ENCODE measurements at places on chromosomes 12 and 14.
A peak's percentile ranks its signal among the peaks of the same experiment; 100 is the strongest.

DNA sequence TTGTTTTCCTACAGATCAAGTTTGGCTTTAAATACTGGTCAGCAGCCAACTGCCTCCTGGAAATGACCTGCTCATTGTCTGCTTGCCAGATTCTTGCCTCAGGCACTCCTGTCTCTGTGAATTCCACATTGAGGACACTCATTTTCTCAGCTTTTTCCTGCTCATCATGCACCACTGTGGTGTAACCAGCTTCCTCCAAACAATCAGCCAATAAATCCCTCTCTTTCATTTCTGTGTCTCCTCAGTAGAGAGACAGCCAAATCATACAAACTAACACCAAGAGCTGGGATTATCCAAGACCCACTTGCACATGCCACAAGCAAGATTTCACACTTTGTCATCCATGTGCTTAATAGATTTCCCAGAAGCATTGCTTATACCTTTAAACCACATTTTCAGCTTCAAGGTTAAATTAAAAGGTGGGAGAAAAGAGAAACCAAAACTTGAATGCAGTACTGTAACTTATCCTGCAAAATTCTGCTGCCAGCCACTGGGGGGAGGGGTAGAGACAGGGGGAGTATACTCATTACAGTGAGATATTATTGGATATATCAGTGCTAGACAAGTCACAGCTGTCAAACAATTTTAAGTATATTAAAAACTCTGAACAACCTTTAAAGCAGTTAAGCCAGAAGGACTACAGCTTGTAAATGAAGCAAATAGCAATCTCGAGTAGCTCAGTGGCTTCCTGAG lies 105.0 kb downstream of the PPP2R5E start:
- DNase-seq: peak; percentile 87

- DNase-seq: peak; percentile 52
These were observed 55.6 kb downstream of the TSPAN9 start for GRCh38 chr12:3132636-3133404.

- DNase-seq: no peak
These were observed 139.9 kb downstream of the ADGRD1 start for GRCh38 chr12:131093604-131093955.

DNA sequence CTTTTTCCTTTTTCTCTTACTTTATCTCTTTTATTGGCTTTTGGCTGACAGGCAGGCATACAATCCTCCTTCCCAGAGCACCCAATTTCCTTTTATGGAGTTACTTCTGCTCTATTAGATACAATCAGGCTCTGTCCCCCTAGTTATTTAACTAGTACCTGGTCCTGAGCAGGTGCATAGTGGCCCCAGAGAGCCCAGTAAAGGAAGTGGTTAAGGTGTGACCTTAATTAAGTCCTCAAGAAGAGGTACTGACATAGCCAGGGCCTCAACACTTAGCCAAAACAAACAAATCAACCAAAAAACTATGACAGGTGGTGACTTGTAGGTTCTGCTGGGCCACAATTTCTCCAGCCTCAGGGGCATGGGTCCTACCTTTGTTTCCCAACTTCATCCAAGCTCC lies 82.9 kb downstream of the CCDC60 start:
- DNase-seq: no peak

DNA sequence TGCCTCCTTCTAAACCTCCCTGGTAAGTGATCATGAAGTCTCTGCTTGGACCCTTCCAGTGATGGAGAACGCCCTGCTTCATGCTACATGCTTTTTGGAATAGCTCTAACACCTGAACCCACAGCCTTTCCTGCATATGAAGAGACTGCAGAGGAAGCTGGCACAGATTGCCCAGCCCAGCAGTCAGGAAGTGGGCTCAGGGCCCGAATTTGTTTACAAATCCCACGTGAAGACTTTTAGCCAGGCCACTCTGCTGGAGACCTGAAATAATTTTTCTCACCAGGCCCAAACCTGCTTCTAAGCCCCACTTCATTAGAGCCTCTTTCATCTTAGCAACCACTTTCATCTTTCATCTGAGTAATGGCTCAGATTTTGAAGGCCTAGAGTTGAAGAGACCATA lies 22.9 kb downstream of the RTN1 start:
- DNase-seq: no peak

GRCh38 chr12:64667793-64668192 lies 57.5 kb downstream of the RASSF3 start:
- no peak for DNase-seq

GRCh38 chr14:93068711-93069110 lies 47.0 kb downstream of the ITPK1 start:
- DNase-seq: no peak

GRCh38 chr14:96741151-96741977 lies 55.8 kb upstream of the VRK1 start:
- DNase-seq: peak; percentile 43

- DNase-seq: no peak
These were observed 22.5 kb downstream of the PIK3C2G start for GRCh38 chr12:18283831-18284230.

DNA sequence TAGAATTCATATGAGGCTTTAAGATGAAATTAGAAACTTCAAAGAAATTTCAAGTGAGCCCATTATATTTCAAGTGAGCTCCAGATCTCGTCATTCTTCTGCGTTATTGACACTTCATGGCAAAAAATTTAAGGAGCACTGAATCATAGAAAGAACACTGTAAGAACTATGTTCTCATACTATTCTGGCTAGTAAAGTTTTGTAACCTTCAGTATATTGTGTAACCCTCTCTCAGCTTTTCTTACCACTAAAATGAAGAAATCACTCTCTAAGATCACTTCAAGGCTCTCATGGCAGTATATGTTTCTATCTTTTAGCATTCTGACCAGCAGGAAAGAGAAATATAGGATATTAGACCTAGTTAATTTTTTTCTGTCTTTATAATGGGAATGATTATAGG lies 6.3 kb downstream of the GPHN start:
- DNase-seq: no peak

GRCh38 chr14:64806862-64807495 lies 72.7 kb downstream of the SPTB start:
- no peak for DNase-seq

- DNase-seq: no peak
These were observed 7.7 kb downstream of the THAP2 start for GRCh38 chr12:71671816-71672215.

DNA sequence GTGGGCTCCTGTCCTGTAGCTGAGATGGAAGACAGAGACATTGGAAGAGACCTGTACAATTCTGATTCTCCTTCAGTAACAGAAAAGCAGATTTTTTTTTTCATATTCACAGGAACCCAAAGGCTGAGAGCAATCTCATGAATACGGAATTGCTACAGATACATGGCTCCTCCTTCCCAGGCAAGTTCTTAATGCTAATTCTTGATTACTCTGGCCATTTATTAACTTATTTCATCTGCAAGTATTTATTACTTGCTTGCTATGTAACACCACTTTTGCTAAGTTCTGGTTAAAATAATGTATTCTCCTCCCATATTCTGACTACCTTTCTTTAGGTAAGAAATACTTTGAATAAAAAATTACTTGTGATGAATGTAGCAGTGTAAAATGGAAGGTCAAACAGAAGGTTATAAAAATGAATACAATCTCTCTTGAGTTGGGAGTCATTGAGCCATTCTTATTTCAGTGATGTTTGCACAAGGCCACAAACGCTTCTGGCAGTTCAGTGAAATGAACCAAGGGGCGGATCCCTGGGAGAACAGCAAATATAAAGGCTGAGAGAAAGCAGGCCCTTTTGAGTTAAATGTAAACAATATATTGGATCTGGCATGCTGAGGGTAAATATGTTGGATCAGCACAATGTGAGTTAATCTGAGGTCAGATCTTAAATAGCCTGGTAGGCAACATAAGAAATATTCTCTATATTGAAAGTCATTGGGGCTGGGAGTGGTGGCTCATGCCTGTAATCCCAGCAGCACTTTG lies 37.6 kb downstream of the MUCL1 start:
- peak; percentile 5 for DNase-seq

DNA sequence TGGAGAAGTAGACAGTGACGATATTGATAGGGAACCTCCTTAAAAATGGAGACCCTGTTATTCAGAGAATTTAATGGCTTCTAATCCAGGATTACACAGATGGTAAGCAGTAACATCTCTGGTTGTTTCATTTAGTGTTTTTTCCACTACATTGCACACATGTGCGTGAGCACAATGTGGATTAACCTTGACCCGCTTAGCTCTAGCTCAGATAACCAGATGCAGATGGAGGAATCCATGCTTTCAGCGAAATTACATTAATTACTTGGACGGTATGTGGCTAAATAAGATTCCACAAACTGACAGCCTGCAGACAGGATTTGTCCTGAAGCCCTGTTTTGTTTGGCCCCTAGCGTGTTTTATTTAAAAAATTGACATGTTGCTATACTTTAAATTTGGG lies 378.4 kb downstream of the CCDC91 start:
- no peak for DNase-seq

DNA sequence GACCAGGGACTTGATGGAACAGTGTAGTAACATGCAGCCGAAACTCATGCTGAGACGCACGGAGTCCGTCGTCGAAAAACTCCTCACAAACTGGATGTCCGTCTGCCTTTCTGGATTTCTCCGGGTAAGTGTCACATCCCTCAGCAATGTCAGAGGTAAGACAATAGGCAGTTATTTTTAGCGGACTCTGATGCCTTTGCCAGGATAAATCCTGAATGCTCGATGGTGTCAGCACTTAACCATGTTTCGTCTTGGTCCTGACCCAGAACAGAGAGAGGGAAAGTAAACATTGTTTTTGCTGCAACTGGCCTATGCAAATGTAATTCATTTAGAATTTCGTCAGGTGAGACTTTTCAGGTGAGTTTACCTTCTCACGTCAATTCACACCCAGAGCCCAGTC lies 112.3 kb downstream of the PLXNC1 start:
- no peak for DNase-seq

GRCh38 chr14:61065656-61066055 lies 84.6 kb downstream of the SLC38A6 start:
- no peak for DNase-seq

- DNase-seq: no peak
These were observed 21.1 kb downstream of the KITLG start for GRCh38 chr12:88559199-88559598.

- no peak for DNase-seq
These were observed 1.3 kb downstream of the PPFIA2 start for GRCh38 chr12:81757731-81758365.

GRCh38 chr12:96091833-96092232 lies 56.4 kb upstream of the LTA4H start:
- DNase-seq: peak; percentile 37

- no peak for DNase-seq
These were observed 9.1 kb downstream of the BTBD6 start for GRCh38 chr14:105257464-105257863.

DNA sequence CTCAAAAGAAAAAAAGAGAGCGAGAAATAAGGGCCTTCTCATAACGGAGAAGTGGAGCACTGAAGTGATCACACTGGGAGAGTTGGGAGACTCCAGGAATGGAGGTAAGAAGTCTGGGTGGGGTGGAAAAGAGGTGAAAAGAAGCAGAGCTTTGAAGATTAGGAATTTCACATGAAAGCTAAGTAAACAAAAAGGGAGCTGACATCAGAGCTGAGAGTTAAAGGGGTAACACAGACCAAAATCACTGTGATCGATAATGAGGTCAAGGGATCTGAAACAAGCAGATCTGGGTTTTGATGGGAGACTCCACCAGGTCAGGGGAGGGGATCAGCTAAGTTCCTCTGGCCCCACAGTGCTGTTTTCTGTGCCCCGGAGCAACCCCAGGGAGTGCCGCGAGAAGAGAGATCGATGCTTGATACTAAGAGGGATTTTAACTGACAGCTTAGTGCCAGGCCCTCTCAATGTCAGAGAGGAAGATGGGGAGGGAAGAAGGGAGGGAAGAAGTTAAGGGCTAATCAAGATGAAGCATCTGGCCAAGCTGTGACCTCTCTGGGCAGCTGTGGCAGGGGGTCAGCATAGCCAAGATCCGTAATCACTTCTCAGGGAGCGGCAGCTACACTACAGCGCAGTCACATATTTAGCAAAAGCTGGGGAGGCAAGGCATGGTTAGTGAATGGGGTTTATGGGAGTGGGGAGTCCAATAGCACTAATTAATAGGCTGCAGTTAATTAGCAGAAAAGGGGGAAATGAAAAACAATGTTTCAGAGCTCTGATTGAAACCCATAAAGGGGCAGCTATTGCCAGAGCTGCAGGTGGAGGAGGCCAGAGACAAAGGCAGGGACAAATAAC lies 8.0 kb downstream of the AQP6 start:
- no peak for DNase-seq

- no peak for DNase-seq
These were observed 57.8 kb downstream of the TTC8 start for GRCh38 chr14:88882236-88882635.

- DNase-seq: no peak
These were observed 162.8 kb upstream of the RMST start for GRCh38 chr12:97299847-97300246.

DNA sequence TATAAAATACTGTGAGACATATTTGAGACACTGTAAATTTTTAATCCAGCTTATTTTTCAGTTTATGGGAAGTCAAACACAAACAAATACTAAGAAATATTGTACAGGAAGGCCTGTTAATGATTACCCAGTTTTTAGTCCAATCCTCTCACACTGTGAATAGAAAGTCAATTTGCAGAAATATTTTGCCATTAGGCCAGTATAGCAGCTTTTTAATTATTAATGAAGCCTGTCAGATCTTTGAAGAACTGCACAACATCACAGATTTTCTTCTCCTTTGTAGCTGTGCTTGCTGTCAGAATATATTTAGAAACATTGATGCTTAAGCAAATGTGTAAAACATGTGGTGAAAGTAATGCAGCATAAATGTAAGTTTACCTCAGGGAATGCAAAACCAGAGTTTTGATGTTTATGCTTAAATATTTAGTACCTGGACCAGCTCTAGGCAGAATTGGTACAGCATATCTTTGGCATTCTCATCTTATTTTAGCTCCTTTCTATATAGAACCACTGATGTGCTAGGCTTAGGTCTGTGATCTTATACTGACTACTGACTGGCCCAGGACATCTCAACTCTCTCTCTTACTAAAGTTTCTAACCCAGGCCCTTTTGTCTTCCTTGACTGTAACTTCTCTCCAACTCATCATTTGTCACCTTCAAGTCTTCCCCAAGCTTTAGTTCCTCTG lies 230.8 kb upstream of the NAV3 start:
- DNase-seq: peak; percentile 22

All from kidney tubule cell (primary cell).